ENCODE measurements at places on chromosomes 3 and 15. TPM values are rescaled to one million over a fixed set of nuclear protein-coding genes. Genes with fewer than 3 reads are reported as not detected.

The ZNF501 gene
- 7.8 TPM for total RNA-seq

The SEMA7A gene
- total RNA-seq = 2.0 TPM

The TMEM212 gene
- total RNA-seq = not detected

The ANKRD34C gene
- not detected for total RNA-seq

The PLA2G4E gene
- total RNA-seq = not detected

The TTLL13 gene
- under 0.01 TPM for total RNA-seq

The KNL1 gene
- total RNA-seq = 8.2 TPM
